ENCODE measurements at places on chromosomes 6 and 20. TPM values are rescaled to one million over a fixed set of nuclear protein-coding genes. Genes with fewer than 3 reads are reported as not detected.

The MCCD1 gene
- not detected for total RNA-seq

GRCh38 chr6:5565971-5566370 is 304.7 kb downstream of the FARS2 start:
- no peak for DNase-seq

DNA sequence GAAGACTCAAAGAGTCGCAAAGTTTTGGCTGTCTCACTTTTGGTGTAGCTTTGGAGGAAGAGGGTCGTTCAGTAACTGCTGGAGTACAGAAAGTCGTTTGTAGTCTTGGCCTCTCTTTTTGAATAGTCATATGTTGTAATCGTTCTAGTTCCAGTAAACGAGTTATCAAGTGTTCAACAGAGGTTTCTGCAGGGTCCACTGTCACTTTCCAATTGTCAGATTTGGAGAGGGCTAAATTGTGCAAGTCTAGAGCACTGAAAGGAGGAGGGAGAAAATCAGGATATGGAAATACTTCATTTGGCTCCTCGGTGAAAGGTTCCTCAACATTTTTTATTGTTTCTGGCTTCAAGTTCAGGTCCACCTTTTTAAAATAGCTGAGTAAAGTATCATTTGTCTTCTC is 9.7 kb downstream of the FAM217A start:
- DNase-seq, result no peak

DNA sequence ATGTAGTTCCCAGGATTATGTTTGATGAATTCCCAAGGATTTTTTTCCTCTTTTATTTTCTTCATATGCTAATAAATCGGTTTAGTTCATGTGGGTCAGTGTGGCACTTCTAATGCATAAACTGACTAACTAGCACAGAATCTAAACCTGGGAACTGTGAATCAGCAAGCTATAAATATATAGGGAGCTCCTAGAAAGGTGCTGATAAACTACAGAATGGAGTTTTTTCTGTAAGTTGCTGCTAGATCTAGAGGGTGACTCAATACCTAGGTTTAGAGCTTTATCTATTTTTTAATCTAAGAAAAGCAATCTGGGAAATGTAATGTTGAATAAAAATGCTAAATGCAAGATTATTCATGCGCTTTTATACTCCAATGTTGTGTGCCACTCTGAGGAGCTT is 118.8 kb upstream of the PTCHD4 start:
- DNase-seq, result no peak

- no peak for DNase-seq
Measured at GRCh38 chr20:7996898-7997297, 22.7 kb downstream of the TMX4 start.

DNA sequence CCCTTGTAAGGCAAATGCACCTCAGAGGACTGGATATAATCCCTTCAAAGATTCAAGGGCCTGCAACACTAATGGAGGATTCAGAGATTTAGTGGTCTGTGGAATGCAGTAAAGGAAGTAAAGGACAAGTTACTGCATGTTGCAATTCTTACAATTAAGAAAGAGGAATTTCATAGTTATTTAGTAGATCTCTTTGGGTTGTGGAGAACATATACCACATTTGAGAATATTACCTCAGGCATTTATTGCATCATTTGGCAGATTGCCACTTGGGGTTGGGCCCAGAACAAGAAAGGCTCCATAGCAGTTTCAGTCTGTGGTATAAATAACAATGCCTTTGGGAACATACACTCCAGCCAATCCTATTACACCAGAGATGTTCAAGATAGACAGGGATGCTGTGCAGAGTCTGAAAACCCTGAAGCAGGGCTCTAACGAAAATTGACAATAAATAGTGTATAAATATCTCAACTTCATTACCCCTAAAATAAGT is 20.9 kb upstream of the EPM2A start:
- DNase-seq, result no peak

Data from mesenteric fat pad (tissue), 1 donor.